ENCODE measurements at places on chromosomes 2 and 18.

- DNase-seq: no peak
Observed at GRCh38 chr2:60634438-60634837, 81.0 kb upstream of the BCL11A start.

DNA sequence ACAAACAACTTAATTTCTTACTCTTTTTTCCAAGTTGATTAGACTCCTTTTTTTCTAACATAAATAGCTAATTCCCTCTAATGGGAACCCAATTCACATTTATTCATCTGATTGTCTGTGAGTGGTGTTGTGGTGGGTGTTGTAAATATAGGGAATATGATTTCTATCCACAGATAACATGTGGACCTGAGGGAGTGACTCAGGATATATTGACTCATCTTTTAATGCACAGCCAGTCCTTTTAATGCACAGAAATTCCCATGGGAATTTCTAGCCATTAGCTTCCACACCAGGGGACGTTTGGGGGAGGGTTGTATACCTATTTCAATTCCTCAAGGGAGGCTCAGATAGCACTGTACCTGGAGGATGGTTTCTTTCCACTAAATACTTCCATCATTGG is 1339.6 kb upstream of the LRRTM1 start:
- no peak for DNase-seq

- DNase-seq: peak; percentile 2
Observed at GRCh38 chr2:83900862-83901261, 558.2 kb downstream of the SUCLG1 start.

GRCh38 chr18:4854671-4855070 is 342.4 kb downstream of the AKAIN1 start:
- peak; percentile 16 for DNase-seq

DNA sequence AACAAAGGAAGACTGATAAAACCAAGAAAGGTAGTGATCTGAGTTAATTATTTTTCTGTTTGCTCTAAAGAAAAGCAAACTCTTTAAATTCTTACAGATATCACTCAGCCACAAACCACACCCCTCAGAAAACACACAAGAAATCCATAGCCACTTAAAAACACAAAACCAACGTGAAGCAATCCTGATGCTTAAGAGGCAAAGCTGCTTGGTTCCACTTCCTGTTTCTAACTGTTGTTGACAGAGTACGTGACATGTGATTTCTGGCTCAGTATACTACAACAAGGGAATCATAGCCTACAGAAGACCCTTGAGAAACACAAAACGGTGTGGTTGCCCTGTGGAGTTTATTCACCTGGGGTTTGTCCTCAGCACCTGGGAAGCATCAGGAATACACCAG is 240.9 kb upstream of the APCDD1 start:
- DNase-seq: no peak

All from muscle of back (tissue), 13 donors.